ENCODE measurements at places on chromosomes 6 and 20.
A peak's percentile ranks its signal among the peaks of the same experiment; 100 is the strongest.

- ATAC-seq: no peak
Measured at GRCh38 chr6:139060332-139060731, 31.8 kb downstream of the ABRACL start.

GRCh38 chr6:56528412-56528841, 114.3 kb downstream of the DST start:
- ATAC-seq: peak; percentile 30

GRCh38 chr20:63488315-63489251, 10.3 kb downstream of the EEF1A2 start:
- no peak for ATAC-seq

GRCh38 chr6:100202417-100203194, 208.6 kb upstream of the MCHR2 start:
- ATAC-seq: peak; percentile 94

DNA sequence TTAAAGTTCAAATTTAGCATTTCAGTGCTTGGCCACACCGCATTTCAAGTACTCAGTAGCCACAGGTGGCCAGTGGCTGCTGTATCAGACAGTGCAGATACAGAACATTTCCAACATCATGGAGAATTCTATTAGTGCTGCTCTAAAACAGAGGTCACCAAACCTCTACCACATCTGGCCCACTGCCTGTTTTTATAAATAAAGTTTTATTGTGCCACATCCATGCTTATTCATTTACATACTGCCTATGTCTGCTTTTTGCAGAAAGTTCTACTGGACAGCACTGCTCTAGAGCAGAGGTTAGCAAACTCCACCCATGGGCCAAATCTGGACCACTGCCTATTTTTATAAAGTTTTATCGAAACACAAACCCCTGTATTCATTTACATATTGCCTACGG, 3.7 kb upstream of the PTPRT start:
- no peak for ATAC-seq

- ATAC-seq: no peak
Measured at GRCh38 chr6:46175446-46175845, 4.7 kb upstream of the ENPP5 start.

GRCh38 chr6:90508753-90509152, 78.1 kb downstream of the MAP3K7 start:
- no peak for ATAC-seq

All from motor neuron (in vitro differentiated cells).